ENCODE measurements at places on chromosomes 2 and 18. TPM values are rescaled to one million over a fixed set of nuclear protein-coding genes. Genes with fewer than 3 reads are reported as not detected.

The ARHGAP15 gene
- 35.4 TPM for polyA plus RNA-seq

DNA sequence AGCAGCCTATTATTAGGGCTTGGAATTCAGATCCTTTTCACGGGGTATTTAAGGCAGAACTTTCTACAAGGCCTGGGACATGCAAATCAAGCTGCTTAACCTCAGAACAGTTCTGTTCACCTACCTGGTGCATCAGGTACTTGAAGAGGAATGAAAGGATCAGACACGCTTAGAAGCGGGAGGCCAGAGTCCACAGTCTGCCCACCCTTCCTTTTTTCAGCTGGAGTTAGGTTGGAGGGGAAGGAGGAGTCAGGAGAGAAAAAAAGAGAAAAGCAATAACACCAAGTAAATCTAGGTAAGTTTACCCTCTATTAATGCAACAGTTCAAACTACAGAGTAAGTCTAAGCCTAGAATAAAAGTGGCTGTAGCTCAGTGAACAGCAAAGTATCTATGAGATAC lies 58.6 kb upstream of the NFU1 start:
- DNase-seq = no peak

GRCh38 chr2:209565896-209566582 lies 142.2 kb downstream of the MAP2 start:
- no peak for DNase-seq

- DNase-seq = no peak
Measured at GRCh38 chr2:181844551-181845290, 46.8 kb upstream of the ITPRID2 start.

GRCh38 chr2:36338827-36339145 lies 16.8 kb upstream of the CRIM1 start:
- DNase-seq = no peak

DNA sequence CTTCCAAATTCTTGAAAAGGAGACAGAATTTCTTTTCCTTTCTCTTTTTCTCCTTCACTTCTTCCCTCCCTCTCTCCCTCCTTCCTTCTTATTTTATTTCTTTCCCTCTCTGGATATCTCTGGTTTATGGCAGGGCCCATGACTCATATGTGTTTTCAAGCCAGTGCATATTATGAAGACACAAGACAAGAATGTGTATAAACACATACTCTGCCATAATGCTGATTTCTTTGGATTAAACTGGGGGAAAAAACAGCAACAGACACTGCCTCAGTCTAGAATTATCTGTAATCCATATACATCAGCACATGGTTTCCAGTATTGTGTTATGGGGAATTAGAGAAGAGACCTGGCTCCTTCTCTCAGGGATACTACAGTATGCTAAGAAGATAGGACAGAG lies 82.8 kb upstream of the CPO start:
- no peak for DNase-seq

Data from CD14-positive monocyte (primary cell).